ENCODE measurements at places on chromosomes 7 and 10. TPM values are rescaled to one million over a fixed set of nuclear protein-coding genes. Genes with fewer than 3 reads are reported as not detected.

Gene PNLIPRP3
- total RNA-seq: not detected

DNA sequence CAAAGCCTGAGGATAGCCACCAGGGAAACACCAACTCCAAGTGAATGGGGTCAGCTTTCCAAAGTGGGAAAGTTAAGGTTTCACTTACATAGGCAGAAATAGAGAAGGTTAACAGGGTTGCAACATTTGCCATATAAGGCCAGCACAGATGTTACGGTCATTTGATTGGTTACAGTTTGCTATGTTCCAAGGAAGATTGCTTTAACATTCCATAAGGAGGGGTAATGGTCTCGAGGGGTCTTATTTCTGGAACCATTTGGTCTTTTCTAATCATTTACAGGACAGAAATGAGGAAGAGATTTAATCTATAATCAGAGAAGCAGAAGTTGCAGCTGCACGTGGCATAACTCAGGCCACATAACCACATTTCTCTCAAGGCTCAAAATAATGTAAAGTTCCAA, 679.4 kb upstream of the C7orf33 start:
- DNase-seq: no peak

DNA sequence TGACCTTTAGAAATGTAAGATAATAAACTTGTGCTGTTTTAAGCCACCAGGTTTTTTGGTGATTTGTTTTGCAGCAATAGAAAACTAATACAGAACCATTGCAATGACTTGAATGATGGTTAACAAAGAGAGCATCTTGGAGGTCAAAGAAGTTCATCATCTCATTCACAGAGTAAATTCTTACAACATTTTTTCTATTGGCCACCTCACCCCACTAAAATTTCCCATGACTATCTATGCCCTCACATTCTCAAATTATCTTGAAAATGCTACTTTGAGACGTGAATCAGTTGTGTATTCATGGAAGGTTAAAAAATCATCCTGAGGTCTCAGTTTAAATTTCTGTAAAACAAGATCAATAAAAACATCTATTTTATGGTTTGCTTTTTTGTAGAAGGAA, 754.2 kb downstream of the SORCS1 start:
- DNase-seq: no peak

Gene STRIP2
- total RNA-seq: 0.81 TPM

DNA sequence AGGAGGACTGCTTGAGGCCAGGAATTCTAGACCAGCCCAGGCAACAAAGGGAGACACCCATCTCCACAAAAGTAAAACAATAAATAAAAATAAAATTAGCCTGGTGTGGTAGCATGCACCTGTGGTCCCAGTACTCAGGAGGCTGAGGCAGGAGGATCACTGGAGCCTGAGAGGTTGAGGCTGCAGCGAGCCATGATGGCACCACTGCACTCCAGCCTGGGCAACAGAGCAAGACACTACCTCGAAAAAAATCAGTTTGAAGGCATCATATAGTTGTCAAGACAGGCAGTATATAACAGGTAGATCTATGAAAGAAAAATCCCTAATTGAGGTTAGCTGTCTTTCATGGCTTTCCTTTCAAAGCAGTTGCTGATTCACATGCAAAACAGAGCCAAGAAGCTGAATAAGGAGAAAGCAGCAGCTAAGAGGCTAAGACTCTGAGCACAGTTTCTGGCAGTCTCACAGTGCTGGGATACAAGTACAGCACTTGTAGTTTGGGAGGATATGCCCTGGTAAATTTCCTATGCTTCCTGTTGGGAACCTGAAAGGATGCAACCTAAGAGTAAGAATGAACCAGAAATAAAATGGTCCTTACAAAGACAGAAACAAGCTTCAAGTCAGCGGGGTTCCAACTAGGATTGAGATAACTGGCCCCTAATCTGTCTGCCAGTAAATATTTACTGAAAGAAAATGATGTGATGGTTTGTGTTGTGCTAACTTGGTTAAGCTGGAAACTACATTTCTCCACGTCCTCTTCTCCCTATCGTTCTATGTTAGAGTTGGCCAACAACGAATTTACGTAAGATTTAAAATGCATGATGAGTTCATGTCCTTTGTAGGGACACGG, 368.5 kb upstream of the HPS1 start:
- DNase-seq: no peak

DNA sequence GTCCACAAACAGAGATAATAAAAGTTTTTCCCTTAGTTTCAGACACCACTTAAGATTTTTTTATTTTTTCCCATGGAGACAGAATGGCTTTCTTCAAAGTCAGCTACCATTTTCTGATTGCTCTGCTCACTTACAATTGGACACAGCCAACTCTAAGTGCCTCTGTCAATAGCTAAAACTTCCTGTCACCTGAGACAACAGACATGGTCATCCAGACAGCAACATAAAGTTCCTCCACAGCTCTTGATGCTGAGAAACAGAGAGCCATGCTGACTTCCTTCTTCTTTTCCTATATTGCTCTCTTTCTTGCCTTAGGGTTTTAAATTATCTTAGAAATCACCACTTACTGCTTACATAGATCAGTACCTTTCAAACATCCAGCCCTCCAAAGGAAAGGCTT, 12.0 kb downstream of the ZNF800 start:
- DNase-seq: no peak

Gene HTR7
- total RNA-seq: 0.26 TPM

- DNase-seq: no peak
Observed at GRCh38 chr7:113504142-113504541, 385.8 kb upstream of the SMIM30 start.

DNA sequence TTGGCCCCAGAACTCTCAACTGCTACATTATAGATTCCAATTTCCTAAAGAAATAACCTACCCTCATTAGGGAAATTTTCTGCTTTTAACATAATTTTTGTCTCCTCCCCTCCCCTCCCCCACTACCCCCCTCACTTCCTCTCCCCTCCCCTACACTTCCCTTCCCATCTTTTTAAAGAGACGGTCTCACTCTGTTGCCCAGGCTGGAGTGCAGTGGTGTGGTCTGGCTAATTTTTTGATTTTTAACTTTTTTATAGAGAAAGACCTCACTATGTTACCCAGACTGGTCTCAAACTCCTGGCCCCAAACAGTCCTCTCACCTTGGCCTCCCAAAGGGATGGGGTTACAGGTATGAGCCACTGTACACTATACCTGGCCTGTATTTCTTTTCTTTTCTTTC, 30.5 kb upstream of the C1GALT1 start:
- DNase-seq: no peak

Gene TCF7L2
- total RNA-seq: 88.2 TPM

Data from osteocyte (in vitro differentiated cells).